Heart right ventricle (tissue), 16 donors: ENCODE measurements at places on chromosomes 6 and 20. TPM values are rescaled to one million over a fixed set of nuclear protein-coding genes. Genes with fewer than 3 reads are reported as not detected.

The TINAG gene
- 0.38 TPM for total RNA-seq

GRCh38 chr6:11665604-11666326 is 112.8 kb downstream of the ADTRP start:
- DNase-seq, result no peak

- peak; percentile 3 for DNase-seq
These were observed 25.9 kb downstream of the PYGB start for GRCh38 chr20:25273541-25274358.

GRCh38 chr6:33862536-33862935 is 58.7 kb upstream of the MLN start:
- DNase-seq, result no peak

GRCh38 chr6:3370361-3371221 is 86.3 kb downstream of the SLC22A23 start:
- DNase-seq, result no peak
